ENCODE measurements at places on chromosomes 7 and 10.

GRCh38 chr10:72588266-72588665 lies 37.6 kb downstream of the MICU1 start:
- DNase-seq = no peak

DNA sequence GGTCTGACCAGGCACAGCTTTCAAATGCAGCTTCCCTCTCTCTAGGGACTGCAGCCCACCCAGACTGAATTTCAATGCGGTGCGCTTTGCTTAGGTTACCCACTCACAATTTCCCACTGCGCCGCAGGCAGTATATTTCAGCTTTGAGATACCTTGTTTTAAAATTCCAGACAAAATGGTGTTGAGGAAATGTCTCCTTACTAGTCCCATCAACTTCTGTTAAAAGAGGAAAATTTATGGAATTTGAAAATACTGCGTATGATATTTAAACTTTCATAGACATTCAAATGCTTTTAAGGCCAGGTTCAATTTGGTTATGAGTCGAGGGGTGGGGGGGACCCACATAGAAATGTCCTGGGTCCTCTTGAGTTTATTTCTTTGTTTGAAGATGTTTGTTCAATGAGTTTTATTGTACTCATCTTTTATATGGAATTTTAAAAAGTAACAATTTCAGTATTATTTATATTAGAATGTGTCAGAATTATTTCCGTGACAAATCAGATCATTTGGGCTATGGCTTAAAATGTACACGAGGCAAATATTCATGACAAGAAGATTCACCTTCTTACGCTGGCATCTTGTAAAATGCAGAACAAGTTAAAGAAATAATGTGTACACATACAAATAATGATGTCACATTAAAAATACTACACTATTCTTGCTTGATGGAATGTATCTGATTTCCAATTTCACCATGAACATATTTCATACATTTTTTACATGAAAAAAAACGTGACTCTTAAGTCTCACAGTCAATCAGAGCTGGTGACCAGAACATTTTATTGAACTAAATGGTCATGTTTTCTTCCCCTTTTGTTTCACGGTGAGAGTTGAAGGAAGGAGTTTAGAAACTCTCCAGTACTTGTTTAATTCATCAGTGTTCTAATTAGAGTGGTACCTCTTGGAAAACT lies 1.3 kb downstream of the IKZF1 start:
- DNase-seq = no peak

- peak; percentile 71 for DNase-seq
Observed at GRCh38 chr7:146067880-146068279, 48.7 kb upstream of the CNTNAP2 start.

DNA sequence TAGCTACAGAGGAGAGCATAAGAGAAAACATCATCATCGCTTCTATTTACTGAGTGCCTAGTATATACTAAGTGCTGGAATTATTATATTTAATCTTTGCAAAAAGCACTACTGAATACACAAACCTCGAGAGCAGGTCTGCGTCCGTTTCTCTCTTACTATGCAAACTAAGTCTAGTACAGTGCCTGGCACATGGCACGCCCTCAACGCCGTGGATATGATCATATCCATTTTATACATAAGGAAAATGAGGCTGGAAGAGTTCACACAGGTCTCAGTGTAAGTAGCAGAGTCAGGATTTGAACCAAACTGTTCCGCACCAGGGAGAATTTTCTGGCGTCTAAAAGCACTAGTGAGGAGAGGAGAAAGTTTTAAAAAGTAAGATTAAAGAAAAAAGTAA lies 17.6 kb downstream of the MXI1 start:
- DNase-seq = no peak

GRCh38 chr7:95411036-95411435 lies 14.9 kb upstream of the PON3 start:
- DNase-seq = no peak

All from NCI-H2227 treated with DMSO at 0.1 percent for 48 hours (cell line).